Stimulated activated CD4-positive, alpha-beta T cell treated with anti-CD3 and anti-CD28 coated beads, Interleukin-12 subunit alpha, Interleukin-12 subunit beta, amount 100 ng/mL, for 24 hours (primary cell): ENCODE measurements at places on chromosomes 3 and 15.

DNA sequence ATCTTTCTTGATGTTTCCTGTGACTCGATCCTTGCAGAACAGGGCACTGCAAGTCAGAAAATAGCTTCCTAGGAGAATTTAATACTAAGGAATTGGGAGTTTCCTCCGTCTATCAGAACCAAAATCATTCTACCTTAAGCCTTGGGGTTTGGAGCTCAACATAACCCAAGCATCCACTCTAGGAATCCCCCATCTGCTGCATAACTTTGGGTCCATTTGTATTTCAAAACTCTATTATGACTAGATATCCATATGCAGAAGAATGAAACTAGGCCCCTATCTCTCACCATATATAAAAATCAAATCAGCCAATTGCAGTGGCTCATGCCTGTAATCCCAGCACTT is 61.7 kb upstream of the AKAP13 start:
- DNase-seq, result no peak

DNA sequence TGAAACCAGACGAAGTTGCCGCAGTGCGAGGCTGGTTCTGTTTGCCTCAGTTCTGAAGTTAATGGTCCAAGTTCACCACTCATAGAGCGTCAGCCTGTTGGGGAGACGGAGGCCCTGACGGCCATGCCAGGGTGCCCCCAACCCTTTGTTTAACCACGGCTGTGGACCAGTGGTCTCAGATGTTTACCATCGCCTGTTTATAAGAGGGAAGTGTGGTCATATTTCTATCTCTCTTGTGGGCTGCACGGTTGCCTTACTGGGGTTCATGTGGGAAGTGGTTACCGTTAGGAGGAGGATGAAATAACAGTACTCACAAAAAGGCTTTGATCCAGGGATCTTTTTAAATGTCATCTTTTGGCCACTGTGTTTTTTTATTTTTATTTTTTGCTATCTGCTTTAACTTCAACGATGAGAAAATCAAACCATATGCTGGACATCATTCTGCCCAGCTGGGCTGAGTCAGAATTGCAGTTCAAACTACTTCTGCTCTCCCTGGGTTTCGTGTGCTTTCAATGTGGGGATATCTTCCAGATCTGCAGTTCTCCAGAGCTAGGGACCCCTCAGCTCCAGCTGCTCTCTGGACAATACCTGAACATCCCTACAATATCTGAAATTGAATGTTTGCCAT is 17.8 kb downstream of the SMAD3 start:
- no peak for DNase-seq

DNA sequence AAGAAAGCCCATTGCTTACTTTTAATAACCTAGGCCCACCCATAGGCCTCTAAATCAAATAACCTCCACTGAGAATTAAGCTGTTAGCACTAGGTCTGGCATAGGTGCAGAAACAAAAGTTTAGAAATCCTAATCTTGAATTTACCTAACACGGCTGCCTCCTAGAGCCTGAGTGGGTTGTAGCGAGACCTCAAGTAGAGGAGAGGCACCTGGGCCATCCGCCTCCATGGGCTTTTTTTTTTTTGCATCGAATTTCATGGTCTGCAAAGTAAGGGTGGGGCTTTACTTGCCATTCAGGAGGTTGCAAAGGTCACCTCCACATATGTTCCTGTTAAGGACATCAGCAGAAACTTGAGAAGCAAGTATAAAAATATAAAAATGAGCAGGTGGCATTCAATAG is 6.6 kb upstream of the TPM1 start:
- DNase-seq, result no peak

- no peak for DNase-seq
These were observed 46.8 kb upstream of the NAALADL2 start for GRCh38 chr3:174812172-174812862.

- no peak for DNase-seq
These were observed 129.3 kb upstream of the FEZF2 start for GRCh38 chr3:62502315-62503300.

DNA sequence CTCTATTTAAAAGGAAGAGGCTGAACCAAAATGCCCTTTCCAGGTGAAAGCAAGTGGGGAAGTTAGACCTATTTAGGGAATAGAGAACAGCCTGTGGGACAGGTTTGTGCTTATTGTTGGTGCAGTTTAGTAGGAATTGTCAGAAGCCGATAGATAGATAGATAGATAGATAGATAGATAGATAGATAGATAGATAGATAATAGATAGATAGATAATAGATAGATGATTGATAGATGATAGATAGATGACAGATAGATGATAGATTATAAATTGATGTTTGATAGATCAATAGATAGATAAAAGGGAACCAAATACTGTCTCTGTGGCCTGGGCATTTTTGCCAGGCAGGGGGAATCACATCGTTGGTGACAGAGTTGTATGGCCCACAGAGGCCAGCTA is 42.5 kb downstream of the SH3GL3 start:
- DNase-seq, result no peak
